ENCODE measurements at places on chromosomes 5 and 9. TPM values are rescaled to one million over a fixed set of nuclear protein-coding genes. Genes with fewer than 3 reads are reported as not detected.

The PCDHGB3 gene
- 0.53 TPM for total RNA-seq

The SHISAL2B gene
- not detected for total RNA-seq

The MFAP3 gene
- 37.2 TPM for total RNA-seq

The SERF1A gene
- total RNA-seq: 10.0 TPM

The NTNG2 gene
- total RNA-seq: 0.37 TPM

The ARPC5L gene
- total RNA-seq: 28.1 TPM

The FOXD4L6 gene
- not detected for total RNA-seq

The DMRTA1 gene
- not detected for total RNA-seq

The SLC28A3 gene
- not detected for total RNA-seq

The ZNF879 gene
- total RNA-seq: 1.1 TPM

The PCDHGB4 gene
- 0.08 TPM for total RNA-seq

The C1QTNF3 gene
- 0.77 TPM for total RNA-seq

The MELK gene
- total RNA-seq: 27.0 TPM

The OLFML2A gene
- 0.90 TPM for total RNA-seq

The LRRC19 gene
- total RNA-seq: not detected

The JAKMIP2 gene
- total RNA-seq: 0.05 TPM

The C5orf58 gene
- total RNA-seq: not detected

- no peak for DNase-seq
Measured at GRCh38 chr5:148425808-148426207, 42.0 kb downstream of the FBXO38 start.

GRCh38 chr5:106202035-106202434 lies 1468.7 kb downstream of the EFNA5 start:
- no peak for DNase-seq

- peak; percentile 84 for DNase-seq
Measured at GRCh38 chr5:72611118-72611730, 104.0 kb upstream of the ZNF366 start.

DNA sequence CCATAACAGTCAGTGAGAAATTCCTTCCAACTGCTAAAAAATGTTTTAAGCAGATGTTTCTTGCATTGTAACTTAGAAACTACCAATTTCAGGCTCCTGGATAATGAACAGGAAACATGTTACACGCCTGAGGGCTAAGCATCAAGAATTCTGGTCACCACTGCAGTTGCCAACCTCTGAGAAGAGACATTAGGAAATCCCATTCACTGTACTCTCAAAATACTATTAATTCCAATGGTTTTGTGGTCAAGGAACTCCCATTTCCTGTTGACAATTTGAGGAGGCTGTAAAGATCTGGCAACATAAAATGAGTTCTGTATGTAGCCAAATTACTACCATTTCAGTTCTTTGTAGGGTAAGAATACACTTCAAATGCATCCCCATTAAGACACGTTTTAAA lies 456.0 kb upstream of the MEF2C start:
- DNase-seq: no peak

GRCh38 chr9:137670391-137671195 lies 51.8 kb downstream of the EHMT1 start:
- DNase-seq: no peak

GRCh38 chr5:143898916-143899591 lies 87.1 kb downstream of the HMHB1 start:
- no peak for DNase-seq

- DNase-seq: no peak
Measured at GRCh38 chr9:110752766-110753165, 84.2 kb downstream of the MUSK start.

DNA sequence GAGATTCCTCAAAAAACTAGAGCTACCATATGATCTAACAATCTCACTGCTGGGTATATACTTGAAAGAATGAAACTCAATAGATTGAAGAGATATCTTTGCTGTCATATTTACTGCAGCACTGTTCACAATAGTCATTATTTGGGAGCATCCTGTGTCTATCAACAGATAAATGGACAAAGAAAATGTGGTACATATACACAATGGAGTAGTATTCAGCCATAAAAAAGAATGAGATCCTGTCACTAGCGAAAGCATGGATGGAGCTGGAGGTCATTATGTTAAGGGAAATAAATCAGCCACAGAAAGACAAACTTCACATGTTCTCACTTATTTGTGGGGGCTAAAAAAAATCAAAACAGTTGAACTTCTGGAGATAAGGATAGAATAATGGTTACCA lies 505.7 kb upstream of the ARRDC3 start:
- DNase-seq: no peak

DNA sequence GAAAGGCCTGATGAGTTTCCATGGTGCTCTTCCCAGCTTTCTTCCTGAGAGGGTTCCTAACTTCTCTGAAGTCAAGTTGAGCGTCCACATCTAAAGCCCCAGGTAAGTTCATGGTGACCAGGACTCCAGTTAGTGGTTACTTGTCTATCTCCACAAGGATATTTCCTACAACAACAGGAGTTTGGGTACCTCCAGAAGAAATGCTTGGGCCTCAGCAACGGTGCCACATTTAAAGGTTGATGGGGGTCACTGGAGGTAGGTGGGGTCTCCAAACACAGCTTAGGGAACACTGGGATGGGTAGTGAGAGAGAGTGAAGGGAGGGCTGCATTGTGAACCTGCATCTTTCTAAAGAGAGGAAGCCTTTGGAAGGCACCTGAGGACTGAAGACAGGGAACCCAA lies 123.4 kb downstream of the BOD1 start:
- no peak for DNase-seq

DNA sequence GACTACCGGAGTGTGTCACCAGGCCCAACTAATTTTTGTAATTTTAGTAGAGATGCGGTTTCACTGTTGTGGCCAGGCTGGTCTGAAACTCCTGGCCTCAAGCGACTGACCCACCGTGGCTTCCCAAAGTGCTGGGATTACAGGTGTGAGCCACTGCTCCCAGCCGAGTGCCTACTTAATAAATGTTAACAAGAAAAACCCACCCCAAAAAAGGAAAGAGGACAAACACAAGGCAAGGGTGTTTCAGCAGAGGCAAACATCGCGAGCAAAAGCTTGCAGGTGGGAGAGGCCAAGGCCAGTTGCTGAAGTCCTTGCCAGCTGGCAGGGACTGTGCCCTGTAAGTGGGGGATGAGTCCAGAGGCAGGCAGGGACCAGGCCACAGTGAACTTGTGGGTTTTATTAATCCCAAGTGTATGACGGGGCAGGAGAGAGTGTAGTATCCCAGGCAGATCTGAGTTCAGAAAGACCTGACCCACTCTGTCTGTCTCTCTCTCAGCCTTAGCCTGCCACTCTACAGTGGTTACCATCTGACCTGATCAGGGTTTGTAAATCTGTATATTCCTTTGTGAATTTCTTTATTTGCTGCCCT lies 6.4 kb upstream of the FPGS start:
- DNase-seq: no peak

DNA sequence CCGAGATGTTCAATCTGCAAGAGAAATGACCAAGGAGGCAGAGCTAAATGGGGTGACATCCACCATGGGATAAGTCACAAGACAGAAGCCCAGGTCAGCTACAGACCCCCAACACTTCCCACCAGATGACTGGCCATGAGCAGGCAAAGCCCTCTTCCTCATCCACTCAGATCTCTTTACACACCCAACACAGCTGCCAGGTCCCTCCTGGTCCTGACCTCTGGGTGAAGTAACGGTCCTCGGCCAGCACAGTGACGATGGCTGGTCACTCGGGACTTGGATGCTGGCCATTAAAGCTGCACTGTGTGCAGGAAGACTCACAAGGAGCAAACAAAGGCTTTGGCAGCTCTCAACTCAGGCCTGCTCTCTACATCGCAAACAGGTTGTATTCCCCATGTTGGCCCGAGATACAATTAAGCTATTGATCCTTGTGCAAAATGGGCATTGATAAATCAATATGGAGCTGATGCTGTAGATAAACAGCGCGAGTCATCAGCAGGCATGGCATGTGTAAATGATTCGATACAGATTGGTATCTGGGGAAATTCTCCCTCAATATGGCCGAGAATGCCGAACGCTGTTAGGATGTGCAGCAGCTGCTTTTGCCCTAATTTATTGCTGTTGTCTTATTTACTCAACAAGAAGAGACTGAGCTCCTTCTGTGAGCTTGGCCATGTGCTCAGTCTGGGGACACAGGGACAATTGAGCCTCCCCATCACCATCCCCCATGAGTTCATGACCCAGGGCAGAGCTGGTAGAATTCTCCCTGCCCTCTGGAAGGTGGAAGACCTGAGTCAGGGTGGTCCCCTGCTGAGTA lies 98.7 kb downstream of the C5orf15 start:
- no peak for DNase-seq

DNA sequence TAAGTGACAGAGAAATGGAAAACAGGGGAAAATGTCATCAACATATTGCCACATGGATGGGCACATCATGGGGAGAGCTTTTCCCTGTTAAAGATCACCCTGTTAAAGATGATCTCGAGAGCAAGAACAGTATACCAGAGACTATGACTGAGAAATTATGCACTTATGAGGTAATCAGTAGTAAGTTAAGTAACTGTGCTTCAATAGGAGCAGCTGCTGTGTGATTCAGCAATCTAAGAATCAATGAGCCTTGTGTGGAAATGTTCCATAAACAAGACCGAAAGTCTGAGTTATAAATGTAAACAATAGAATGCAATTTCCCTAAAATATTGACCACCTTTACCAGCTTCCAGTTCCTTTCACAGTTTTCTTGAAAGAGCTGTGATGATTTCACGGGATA lies 582.3 kb downstream of the CAAP1 start:
- no peak for DNase-seq

DNA sequence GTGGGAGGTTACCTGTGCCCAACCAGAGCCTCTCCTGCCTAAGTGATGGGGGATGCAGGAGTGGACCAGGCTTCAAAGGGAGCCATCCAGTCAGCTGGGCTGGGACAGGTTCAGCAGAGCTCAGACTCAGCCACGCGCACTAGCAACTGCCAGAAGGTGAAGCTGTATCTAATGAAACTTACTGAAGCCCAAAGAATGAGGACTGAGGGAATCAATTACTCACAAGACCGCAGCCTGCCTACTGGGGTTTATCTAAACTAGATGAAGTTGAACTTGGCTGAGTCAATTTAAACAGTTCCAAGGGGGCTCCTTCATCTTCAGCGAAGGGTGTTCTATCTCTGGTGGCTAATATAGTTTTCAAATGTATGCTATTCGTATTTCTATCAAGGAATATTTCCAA lies 11.4 kb downstream of the HAND1 start:
- no peak for DNase-seq

DNA sequence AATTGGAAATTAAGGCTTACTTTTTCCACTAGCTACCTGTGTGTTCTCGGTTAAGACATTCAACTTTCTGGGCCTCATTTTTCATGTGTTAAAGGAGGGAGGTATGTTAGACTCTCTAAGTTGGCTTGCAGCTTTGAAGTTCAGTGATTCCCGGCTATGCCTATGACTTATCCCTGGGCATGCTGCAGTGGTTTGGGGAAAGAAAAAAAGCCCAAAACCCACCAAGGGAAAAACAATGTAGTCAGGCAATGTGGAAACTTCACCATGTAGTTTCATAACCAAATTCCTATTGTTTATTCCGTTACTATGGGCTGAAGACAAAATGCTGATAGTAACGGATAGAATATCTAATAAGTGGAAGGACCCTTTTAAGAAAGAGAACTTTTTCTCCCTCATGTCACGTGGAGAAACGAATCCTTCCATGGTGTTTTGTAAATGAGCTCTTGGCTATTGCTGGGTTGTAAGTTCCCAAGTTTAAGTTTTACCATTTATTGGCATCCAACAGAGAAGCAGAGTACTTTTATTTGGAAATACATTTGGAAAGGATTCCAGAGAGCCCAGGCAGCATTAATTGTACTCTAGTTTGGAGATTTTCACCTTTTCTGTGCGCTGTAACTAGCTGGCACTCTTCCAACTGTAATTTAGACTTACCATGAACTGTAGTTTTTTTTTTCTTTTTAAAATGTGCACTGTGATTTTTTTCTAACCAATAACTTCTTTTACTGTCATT lies 84.9 kb upstream of the MPDZ start:
- DNase-seq: no peak

DNA sequence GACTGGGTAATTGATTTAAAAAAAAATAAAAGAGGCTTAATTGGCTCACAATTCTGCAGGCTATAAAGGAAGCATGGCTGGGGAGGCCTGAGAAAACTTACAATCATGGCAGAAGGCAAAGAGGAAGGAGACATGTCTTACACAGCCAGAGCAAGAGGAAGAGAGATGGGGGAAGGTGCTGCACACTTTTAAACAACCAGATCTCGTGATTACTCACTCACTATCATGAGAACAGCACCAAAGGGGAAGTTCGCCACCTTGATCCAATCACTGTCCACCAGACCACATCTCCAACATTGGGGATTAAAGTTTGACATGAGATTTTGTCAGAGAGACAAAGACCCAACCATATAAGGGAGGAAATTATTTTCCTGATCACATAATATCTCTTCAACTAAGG lies 138.8 kb upstream of the NR4A3 start:
- DNase-seq: no peak

- no peak for DNase-seq
Measured at GRCh38 chr5:27463446-27464149, 425.2 kb upstream of the CDH9 start.

DNA sequence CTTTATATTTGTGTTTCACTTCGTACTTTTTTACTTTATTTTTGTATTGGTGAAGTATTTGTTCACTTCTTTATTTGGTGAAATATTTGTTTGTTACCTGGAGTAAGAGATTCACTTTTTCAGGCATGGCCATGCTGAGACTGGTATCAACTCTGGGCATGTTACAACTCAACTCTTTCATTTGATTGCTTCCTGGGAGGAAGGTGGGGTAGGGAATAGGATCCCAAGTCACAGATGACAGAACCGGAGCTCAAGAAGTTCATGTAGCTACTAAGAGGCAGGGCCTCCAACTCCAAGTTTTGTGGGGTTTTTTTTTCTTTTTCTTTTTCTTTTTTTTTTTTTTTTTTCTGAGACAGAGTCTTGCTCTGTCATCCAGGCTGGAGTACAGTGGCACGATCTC lies 6.1 kb upstream of the ADGRD2 start:
- no peak for DNase-seq

GRCh38 chr9:111232997-111233790 lies 96.8 kb downstream of the OR2K2 start:
- no peak for DNase-seq

GRCh38 chr5:36908544-36909260 lies 32.1 kb downstream of the NIPBL start:
- DNase-seq: no peak

All from SK-MEL-5 (cell line).